ENCODE measurements at places on chromosomes 2 and 18. TPM values are rescaled to one million over a fixed set of nuclear protein-coding genes. Genes with fewer than 3 reads are reported as not detected.

The MOCOS gene
- 2.4 TPM for total RNA-seq

The COL6A3 gene
- 7.0 TPM for total RNA-seq

DNA sequence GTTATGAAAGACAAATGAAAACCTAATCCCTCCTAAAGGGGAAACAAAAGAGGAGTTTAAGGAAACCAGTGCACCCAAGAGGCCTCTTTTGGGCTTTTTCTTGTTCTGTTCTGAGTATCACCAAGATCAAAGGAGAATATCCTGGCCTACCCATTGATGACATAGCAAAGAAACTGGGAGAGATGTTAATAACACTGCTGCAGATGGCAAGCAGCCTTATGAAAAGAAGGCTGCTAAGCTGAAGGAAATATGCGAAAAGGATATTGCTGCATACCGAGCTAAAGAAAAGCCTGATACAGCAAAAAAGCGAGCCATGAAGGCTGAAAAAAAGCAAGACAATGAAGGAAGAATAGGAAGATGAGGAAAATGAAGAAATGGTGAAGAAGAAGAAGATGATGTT lies 23.6 kb upstream of the STAT4 start:
- no peak for DNase-seq

DNA sequence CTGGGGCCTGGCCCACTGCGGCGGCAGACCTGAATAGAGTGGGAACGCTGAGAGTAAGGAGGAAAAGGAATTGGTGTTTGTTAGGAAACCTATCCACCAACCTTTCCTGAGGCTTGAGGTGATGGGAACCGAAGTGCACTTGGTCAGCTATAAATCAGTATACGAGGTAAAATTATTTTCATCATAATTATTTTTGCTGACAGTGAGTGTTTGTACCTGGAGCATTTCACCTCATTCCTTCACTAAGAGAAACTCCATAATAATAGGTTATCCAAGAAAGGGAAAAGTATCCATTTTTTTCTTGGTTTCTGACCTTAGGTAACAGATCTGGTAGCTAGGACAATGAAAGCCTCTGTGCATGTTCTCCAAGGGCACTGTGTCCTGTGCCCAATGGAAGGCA lies 138.6 kb upstream of the RGPD4 start:
- no peak for DNase-seq

- no peak for DNase-seq
Measured at GRCh38 chr2:101109451-101110118, 41.6 kb downstream of the TBC1D8 start.

The ABHD1 gene
- not detected for total RNA-seq

- DNase-seq: no peak
Measured at GRCh38 chr18:23568281-23569138, 17.8 kb downstream of the NPC1 start.

All from H7 (cell line).